Pancreas (tissue), 10 donors: ENCODE measurements at places on chromosomes 1 and 21. TPM values are rescaled to one million over a fixed set of nuclear protein-coding genes. Genes with fewer than 3 reads are reported as not detected.
A peak's percentile ranks its signal among the peaks of the same experiment; 100 is the strongest.

GRCh38 chr1:111611986-111612385 lies 7.6 kb upstream of the RAP1A start:
- DNase-seq, result no peak

DNA sequence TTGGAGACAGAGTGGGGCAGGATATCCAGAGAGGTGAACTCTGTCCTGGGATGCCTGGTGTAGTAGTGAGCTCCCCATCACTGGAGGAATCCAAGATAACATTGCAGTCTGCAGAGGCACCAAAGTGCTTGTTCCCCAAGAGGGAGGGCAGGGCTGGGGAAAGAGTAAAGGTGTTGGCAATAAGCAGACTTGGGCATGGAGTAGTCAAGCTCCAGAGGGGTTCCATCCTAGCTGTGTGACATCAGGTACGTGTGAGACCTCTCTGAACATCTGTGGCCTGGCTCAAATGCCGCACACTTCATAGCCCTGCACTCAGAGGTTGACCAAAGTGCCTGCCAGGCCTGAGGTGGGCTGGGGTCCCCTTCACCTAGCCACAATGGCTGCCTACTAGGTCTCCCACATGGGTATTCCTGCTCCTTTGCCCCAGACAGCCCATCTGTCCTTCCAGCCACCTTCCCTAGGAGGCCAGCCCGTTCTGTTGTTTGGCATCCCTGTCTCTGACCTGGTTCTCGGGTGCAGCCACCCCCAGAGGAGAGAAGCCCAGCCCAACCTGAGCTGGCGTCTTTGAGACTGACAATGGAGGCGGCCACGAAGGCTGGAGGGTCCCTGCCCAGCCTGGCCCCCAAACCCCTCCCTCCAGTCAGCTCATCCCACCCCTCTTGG lies 2.8 kb upstream of the ARF1 start:
- DNase-seq, result peak; percentile 59

DNA sequence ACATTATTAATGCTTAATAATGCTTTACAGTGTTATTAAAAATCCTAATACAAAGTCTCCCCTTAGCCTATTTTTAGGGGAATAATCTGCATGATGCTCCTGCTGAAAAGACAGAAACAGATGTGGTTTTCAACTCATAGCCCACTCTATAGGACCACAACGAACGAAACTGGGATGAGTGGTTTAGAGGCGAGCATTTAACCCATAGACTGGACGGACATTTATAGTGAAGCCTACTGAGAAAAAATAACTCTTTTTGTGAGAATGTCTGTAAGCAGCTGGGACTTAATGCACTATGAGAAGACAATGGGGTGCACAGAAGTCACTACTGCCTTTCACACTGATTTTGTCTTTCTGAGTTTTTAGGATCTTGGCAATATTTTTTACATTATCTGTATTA lies 1599.6 kb upstream of the B3GALT2 start:
- DNase-seq, result no peak

DNA sequence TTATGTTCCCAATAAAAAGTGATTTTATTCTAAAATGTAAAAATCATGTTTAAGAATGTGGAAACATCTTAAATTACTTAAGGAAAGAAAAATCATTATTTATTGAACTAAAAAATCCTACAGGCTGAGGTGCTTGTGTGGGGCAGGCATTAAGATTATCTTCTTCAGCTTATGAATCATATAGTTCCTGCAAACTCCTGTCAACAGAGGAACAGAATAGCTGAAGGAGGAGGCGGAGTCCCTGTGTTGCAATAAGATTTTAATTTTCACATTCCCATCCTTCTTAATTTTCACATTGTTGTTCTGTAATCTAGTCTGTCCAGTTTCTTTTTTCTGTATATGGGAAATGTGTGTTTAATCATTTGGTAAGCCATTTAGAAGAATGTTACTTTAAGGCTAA lies 20.6 kb upstream of the OLFML3 start:
- DNase-seq, result no peak

The CYB561D1 gene
- total RNA-seq, result 11.5 TPM

DNA sequence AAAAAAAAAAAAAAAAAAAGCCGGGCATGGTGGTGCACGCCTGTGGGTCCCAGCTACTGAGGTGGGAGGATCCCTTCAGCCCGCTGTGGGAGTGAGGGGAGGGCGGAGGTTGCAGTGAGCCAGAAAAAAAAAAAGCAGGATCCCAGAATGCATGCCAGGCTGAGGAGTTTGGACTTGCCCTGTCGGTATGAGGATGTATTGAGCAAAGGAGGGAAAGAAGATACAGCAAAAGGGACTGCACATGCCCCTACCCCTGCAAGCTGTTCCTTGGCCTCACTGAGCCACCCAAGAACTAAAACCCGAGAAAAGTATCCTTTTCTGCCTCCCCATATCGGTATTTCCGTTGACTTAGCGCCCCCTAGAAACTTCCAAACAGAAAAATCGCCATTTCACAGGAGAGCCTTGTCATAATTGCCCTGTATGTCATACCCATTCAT lies 1.3 kb upstream of the GPATCH4 start:
- no peak for DNase-seq

The SLC2A5 gene
- total RNA-seq, result 0.28 TPM

- DNase-seq, result peak; percentile 41
Measured at GRCh38 chr1:228364068-228364705, 42.4 kb downstream of the TRIM11 start.
